ENCODE measurements at places on chromosomes 4 and X.

DNA sequence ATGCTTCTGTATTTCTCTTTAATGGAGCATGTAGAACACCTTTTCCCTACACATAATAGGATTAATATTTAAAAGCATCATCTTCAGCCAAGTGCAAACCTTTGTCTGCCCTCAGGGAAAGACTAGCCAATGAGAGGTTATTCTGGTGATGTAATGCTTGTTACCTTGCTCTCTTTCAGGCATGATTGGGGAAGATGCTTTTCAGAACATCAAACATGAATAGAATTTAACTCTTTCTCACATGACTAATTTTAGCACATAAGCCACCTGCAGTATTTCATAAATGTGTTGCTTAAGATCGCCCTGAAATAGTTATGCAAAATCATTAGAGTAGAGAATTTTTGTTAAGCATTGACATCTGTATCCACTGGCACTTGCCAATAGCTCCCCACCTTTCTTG lies 10.7 kb upstream of the EPGN start:
- no peak for DNase-seq

DNA sequence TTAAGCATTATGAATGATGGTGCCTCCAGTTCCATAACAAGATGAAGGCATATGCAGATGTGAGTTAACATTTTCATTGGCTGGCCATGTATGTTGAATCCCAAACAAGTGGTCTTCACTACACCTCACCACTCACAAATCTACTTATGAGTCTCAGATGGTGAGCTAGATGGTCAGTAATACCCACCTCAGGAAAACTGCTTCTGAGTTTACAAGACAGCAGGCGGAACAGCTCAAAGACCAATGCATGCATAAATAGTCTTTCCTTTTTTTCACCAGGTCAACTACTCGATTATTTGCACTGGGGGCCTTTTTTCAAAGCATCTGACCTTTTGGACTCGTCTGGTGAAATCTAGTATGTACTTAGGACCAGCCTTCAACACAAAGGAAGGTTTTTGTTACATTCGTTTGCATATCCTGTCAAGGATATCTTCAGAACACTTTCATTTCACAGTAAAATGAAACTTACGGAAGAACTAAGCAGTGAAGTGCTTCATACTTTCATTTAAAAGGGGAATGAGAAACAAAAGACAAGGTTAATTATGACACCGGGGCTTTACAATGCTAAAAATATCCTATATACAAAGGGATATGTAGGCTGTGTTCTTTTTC lies 23.1 kb upstream of the TLR7 start:
- no peak for DNase-seq

DNA sequence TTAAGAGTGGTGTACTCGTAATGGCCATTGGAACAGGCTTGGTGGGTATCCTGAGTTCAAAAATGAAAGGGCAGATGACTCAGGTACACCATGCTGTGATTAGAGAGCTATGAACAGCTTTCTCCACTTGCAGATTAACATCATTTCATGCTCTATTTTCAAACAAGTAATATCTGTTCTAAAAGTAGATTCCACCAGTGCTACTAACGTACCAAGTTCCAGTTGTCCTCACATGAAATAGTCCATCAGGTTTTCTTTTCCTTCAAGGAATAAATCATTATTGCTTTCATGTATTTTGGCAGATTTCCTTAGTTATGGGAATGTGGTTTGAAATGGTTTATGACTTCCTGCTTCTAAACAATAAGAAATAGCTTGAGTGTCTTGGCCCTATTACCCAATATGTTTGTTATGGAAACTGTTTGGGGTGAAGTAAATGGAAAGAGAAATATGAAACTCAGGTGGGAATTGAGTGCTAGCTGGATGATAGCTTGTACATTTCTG lies 49.9 kb downstream of the PCDH7 start:
- no peak for DNase-seq

- no peak for DNase-seq
Observed at GRCh38 chrX:133546441-133546840, 131.2 kb upstream of the GPC4 start.

DNA sequence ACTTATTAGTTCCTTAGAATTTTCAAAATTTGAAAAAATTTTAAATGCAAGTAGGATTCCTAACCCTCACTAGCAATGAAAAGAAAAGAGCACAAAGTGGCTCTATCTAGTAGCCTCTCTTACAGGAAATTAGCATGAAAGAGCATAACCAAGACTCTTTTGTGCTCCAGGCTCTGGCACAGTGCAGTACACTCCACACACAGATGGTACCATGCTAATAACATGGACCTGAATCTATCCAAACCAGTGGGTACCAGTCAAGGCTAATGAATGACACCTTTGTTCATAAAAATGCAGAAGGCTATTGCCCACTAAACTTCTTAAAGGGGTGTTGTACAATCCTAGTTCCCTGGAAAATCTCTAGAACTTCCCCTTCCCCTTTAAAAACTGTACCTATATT lies 119.0 kb downstream of the MANBA start:
- no peak for DNase-seq

DNA sequence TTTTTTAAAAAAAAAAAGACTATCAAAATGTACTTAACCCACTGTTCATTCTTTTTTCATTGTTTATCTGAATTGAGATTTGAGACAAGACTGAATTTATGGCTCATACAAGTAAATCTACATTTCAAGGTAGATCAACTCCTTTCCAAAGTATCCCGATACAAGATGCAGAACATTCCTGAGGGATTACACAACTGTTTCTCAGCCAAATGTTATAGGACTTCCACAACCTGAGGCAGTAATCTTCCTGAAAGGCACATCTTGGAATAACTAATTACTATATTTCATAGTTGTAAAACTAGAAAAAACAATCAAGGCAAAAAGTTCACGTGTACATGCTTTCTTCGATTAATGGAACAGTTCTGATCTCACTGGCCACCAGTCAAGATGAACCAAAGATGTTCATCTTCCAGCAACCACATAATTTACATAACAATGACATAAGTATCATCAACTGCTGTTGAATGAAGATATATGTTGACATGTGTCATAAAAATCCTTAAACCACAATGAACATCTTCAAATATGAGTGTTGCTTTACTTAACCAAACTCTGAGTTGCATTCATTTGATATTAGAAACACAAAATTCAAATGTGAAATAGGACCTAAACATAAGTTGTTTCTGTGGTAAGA lies 225.2 kb upstream of the DKK2 start:
- no peak for DNase-seq

GRCh38 chrX:49230500-49231232 lies 2.5 kb downstream of the CACNA1F start:
- DNase-seq, result peak; percentile 66

DNA sequence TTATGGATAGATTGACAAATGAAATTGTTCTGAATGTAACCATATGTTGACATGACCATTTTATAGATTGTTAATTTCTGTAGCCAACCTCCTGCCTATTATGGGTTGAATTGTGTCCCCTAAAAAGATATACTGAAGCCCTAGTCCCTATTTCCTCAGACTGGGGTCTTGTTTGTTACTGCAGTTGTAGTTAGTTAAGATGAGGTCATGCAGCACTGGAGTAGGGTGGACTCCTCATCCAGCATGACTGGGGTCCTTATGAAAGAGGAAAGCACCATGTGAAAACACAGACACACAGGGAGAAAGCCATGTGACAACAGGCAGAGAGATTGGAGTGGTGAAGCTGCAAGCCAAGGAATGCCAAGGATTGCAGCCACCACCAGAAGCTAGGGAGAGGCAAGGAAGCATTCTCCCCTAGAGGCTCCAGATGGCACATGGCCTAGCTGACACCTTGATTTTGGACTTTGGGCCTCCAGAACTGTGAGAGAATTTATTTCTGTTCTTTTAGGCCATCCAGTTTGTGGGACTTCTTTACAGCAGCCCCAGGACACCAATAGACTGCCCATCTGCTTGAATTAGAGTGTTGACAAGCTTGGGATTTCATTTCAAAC lies 14.0 kb downstream of the MTM1 start:
- no peak for DNase-seq

- DNase-seq, result no peak
Observed at GRCh38 chr4:87196927-87197326, 23.5 kb downstream of the KLHL8 start.

GRCh38 chr4:53682196-53682595 lies 90.9 kb upstream of the LNX1 start:
- no peak for DNase-seq

- no peak for DNase-seq
Observed at GRCh38 chr4:180710628-180711337, 1532.4 kb upstream of the TENM3 start.

DNA sequence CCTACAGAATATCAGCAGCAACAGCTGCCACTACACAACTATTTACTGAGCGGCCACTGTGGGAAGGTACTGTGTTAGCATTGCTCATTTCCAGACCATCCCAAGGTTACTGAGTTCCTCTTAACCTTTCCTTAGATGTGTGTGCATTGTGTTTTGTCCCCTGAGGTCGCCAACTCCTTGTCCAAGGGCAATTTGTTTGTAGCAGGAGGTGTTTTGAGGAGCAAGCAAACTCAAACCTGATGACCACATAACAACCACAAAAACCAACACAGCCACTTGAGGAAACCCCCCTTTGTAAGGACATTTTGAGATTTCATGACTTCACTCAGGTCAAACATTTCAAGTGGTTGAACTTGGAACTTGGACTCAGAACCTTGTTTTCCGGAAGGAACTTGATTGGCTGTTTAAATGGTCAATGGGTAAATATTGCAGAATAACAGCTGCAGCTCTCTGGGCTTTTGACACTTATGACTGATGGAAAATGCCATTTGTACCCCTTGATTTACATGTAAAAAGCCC lies 122.3 kb downstream of the MID1IP1 start:
- no peak for DNase-seq

- DNase-seq, result no peak
Observed at GRCh38 chr4:140135529-140136088, 18.4 kb downstream of the MAML3 start.

DNA sequence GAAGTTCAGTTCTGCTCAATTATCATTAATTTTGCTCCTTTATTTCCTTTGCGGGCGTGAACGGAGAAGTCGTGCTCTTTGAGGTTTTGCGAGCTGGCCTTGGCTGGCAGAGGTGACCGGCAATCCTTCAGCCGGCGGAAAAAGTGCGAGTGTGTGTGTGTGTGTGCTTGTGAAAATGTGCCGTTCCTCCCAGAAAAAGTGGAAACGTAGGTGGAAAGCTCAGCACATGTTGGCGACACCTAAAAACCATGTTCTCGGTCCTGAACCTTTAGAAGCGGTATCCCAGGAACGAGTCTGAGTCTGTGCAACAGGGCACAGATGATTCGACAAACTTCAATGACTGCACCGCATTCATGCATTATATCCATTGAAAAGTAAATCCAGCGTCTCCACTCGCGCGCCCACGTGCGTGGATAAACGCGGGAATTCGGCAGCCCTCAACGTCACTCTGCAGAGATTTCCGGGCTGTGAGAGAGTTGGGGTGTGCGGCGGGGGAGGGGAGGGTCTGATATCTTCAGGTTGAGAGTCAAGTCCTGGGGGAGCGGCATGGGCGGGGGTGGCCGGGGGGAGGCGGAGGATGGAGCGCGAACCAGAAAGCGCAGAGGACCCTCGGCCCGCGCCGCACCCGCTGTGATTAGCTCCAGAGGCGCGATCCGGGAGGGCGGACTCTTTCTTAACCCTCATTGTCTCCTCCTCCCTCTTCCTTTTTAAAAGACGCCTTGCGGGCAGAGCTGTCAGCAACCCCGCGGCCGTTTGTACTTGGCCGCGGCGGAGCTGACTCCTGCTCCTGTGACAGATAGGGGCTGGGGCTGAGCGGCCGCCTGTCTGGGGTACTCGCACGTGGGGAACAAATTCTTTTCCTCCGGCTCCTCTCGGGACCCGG lies at the start of gene SHISA3:
Gene SHISA3, plus strand, starts transcription at position 737 of the 883 bp plus-strand sequence. CDS start 569 bp downstream, outside the sequence.
- no peak for DNase-seq

- DNase-seq, result no peak
Observed at GRCh38 chr4:47531241-47531953, 46.3 kb downstream of the ATP10D start.

- no peak for DNase-seq
Observed at GRCh38 chr4:74004668-74005067, 6.2 kb upstream of the CXCL5 start.

- peak; percentile 72 for DNase-seq
Observed at GRCh38 chr4:128863312-128864075, 54.0 kb downstream of the JADE1 start.

GRCh38 chrX:29419774-29420553 lies 795.4 kb upstream of the MAGEB2 start:
- no peak for DNase-seq

GRCh38 chr4:145823743-145824142 lies 114.9 kb downstream of the ZNF827 start:
- DNase-seq, result no peak

GRCh38 chr4:151324124-151324751 lies 1.2 kb downstream of the SH3D19 start:
- DNase-seq, result no peak

DNA sequence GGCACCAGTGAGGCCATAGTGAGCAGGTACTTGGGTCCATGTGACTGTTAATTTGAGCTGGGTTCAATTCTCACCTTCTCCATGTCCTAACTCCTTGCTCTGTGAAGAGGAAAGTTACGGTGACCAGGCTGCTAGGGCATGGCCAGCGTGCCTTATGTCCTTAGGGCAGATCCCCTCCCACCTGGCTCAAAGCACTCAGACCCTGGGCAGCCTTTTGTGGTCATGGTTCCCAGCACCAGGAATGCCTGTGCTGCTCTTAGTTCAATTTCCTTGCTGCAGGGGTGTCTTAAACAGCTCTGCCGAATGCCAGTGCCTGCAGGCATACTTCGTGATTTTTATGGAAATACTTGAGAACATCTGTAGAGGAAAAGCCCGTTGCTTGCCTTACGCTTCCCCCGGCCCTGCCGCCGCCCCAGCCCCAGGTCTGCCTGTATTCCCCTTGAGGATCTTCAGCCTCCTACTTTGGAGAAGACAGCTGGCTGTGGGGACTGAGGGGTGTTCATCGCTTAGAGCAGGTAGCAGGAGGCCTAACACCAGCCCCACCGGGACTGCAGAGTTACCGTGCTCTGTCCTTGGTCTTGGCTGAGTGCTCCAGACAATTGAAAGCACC lies 3.1 kb upstream of the CDK16 start:
- DNase-seq, result no peak

- DNase-seq, result no peak
Observed at GRCh38 chrX:10932842-10933440, 178.2 kb upstream of the HCCS start.
